Cortex of kidney (tissue), 1 donor: ENCODE measurements at places on chromosomes 1 and 21.

GRCh38 chr1:115978292-115978941 is 2.1 kb downstream of the SLC22A15 start:
- no peak for DNase-seq

- DNase-seq = no peak
Measured at GRCh38 chr1:89903550-89903949, 82.7 kb downstream of the LRRC8D start.

DNA sequence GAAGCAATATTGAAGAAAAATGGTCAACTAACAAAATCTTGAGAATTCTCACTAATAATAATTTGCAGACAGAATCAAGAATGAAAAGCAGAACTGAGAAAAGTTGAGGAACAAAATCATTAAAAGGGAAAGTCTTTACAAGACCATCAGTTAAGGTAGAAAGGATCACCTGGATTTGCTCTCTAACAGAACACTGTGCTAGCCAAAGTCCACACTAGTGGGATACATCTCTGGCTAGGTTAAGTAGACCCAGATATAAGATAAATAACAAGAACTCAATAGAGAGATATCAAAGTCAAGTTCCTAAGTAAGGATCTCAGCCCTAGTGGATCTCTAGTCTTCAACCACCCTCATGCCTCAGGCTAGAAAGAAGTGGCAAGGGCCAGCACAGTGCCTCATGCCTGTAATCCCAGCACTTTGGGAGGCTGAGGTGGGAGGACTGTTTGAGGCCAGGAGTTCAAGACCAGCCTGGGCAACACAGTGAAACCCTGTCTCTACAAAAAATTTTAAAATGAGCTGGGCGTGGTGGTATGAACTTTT is 19.6 kb downstream of the IPP start:
- no peak for DNase-seq

DNA sequence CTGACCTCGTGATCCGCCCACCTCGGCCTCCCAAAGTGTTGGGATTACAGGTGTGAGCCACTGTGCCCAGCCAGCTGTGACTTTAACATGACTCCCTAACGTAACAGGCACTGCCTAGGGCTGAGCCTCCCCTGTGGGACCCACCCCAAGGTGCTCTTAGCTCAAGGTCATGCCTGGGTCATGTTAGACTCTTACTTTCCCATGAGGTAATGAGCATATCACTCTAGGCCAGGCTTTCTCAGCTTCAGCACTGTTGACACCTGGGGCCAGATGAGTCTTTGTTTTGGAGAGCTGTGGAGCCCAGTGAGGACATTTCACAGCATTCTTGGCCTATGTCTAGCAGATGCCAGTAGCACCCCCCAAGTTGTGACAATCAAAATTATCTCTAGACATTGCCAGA is 4.5 kb downstream of the NECAP2 start:
- no peak for DNase-seq

GRCh38 chr1:47174656-47175020 is 15.2 kb downstream of the PDZK1IP1 start:
- DNase-seq = no peak

DNA sequence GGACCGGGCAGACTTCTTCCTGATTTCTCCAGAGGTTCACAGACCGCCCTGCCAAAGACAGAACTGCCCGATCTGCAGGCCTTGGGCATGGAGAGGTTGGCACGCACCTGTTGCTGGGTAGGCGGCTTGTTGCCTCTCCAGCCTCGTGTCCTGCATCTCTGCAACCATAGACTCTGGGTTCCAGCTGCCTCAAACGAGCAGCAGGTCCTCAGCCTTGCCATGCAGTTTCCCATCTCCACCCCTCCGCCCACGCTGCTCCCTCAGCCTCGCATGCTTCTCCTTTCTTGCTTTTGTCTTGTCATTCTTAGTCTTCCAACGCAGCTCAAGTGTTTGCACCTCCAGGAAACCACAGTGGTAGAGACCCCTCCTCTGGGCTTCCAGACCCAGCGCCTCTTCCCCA is 126.2 kb downstream of the LACTBL1 start:
- no peak for DNase-seq

DNA sequence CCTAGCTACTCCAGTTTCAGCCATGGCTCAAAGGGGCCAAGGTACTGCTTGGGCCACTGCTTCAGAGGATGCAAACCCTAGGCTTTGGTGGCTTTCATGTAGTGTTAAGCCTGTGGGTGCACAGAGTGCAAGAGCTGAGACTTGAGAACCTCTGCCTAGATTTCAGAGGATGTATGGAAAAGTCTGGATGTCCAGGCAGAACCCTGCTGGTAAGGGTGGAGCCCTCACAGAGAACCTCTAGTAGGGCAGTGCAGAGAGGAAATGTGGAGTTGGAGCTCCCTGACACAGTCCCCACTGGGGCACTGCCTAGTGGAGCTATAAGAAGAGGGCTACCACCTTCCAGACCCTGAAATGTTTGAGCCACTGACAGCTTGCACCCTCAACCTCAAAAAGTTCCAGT is 16.2 kb downstream of the RIIAD1 start:
- DNase-seq = no peak

GRCh38 chr1:94535879-94536278 is 5.7 kb downstream of the F3 start:
- DNase-seq = no peak

GRCh38 chr1:199667089-199667488 is 360.4 kb upstream of the NR5A2 start:
- DNase-seq = no peak

DNA sequence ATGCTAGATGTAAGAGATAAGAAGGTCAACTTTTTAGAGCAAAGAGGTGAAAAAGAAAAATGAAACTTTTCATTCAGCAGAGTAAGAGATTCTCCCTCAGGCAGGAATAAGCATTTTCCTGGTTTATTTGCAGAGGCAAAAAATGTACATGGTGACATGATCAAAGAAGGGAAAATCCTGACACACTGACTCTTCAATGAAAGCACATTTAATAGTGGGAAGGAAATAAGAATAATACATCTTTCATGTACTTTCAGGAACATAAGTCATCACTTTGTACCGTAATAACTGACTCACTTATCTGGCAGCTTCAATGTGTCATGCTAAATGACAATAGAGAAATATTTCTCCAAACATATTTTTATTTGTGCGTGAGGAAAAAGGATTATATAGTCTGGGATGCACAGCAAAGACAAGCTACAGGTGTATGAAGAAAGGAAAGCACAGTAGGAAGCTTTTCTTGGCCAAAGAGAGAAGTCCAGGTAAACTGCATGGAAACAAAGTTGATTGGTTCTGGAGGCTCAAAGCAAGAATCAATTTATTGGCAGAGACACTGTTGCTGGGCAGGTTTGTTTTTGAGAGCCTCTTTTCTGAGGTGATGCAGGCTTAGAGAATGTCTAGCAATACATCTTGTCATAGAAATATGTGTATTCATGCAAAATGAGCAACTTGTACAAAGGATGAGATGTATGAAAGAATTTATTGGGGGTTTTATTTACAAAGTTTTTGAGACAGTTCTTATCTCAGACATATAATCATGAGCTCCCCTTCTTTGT is 1409.0 kb downstream of the PLA2G4A start:
- DNase-seq = no peak

DNA sequence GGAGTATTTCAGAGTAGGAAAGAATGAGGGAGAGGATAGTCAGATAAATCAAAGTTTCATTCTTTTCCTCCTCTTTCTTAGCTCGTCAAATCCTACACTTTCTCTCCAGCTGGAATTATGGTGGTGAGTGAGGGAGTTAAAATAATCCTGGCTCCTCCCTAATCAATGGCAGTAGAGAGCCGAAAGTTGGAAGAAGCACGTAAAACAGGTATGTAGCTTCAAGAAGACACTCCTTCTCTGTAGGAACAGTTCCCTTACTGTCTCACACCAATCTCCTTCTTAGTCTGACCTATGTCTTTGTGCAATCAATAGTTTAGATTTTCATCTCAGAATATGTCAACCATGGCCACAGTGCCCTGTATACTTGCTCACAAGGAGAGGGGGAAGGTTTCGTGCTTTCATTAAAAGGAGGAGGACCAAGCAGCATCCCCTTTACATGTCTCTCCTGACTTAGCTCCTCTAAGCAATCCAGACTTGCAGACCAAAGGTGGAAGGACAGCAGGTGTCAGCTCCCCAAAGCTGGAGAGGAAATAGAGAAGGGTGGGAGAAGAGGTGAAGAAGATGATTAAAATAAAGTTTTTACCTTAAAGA is 878 bp downstream of the MINDY1 start:
- no peak for DNase-seq

GRCh38 chr1:154240294-154240833 is 19.6 kb downstream of the UBAP2L start:
- no peak for DNase-seq

- no peak for DNase-seq
Measured at GRCh38 chr1:175576865-175577264, 166.5 kb downstream of the TNR start.

- DNase-seq = no peak
Measured at GRCh38 chr1:104064399-104064798, 314.7 kb downstream of the AMY1C start.

DNA sequence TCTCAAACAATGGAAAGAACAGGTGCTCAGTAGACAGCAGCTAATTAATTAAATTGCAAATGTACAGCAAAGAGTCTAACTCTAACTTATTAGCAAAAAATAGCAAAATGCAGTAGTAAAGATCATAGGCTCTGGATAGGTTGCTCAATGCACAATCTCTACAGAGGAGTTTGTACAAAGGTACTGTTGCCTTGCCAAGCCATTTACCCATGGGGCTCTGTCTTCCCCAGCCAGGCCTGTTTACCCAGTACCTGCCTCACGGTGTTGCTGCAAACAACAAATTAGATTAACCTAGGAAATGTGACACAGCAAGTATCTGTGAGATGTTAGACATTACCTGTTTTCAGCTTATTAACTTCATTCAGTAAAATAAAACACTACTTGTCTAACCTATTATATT is 222.0 kb downstream of the DENND1B start:
- DNase-seq = no peak

GRCh38 chr1:32761253-32761877 is 55.8 kb downstream of the YARS1 start:
- no peak for DNase-seq

GRCh38 chr1:195306281-195306680 is 1302.0 kb downstream of the KCNT2 start:
- no peak for DNase-seq

GRCh38 chr1:38561725-38562124 is 297.8 kb downstream of the RRAGC start:
- no peak for DNase-seq

GRCh38 chr1:160546942-160547341 is 23.9 kb upstream of the SLAMF6 start:
- no peak for DNase-seq

GRCh38 chr1:204589409-204590038 is 73.3 kb downstream of the MDM4 start:
- no peak for DNase-seq

DNA sequence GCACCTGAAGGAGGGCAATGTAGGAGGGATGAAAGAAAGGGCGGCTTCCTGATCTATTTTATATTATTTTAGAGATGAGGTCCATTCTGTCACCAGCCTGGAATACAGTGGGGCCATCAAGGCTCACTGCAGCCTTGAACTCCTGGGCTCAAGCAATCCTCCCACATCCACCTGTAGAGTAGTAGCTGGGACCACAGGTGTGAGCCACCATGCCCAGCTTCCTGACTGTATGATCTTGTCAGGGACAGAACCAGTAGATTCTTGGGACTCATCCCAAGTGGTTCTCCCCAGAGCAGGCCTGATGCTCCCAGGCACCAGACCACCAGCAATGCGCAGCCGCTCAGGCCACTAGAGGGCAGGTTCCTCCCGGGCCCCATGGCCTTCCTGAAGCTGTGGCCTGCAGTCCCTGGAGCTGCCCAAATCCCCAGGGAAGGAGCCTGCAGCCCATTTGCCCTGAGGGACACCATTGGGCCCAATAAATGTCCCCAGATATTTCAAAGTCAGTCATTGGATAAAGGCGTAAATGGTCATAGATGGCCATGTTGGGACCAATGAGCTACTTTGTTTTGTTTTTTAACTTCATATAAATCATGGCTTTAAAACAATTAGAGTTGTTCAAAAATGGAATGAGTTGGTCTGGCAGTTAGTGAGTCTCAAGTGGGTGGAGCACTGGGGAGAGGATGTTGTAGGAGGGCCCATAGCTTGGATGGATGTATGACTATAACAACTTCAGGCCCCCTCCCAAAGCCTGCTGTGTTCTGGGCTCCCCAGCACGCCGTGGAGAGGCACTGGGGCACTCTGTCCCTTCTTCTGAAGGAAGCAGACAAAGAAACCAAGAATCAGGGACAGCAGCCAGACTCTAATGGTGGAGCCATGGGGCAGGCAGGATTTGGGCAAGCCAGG is 44.7 kb upstream of the GOLT1A start:
- DNase-seq = no peak

DNA sequence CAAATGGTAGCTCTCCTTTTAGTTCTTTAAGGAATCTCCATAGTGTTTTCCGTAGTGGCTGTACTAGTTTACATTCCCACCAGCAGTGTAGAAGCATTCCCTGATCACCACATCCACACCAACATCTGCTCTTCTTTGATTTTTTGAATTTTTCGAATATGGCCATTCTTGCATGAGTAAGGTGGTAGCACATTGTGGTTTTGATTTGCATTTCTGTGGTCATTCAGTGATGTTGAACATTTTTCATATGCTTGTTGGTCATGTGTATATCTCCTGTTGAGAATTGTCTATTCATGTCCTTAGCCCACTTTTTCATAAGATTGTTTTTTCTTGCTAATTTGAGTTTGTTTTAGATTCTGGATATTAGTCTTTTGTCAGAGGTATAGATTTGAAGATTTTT is 84.6 kb upstream of the B3GALT2 start:
- DNase-seq = no peak

DNA sequence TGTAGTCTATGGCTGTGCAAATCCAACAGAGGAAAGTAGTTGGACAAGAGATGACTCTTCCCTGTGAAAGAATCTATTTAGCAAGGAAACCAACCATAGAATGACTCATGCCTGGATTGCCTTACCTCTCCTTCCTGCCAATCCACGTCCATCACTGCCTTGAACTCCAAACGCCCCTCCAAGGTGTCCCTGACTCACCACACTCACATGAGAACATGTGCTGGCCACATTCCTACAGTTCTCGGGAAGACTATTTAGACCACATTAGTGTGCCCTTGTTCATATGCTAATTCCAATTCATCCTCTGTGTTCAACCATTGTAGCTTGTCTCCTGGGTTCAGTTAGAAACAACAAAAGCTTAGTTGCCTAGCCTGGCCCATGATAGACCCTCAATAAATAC is 157.3 kb downstream of the SLC30A10 start:
- DNase-seq = no peak

DNA sequence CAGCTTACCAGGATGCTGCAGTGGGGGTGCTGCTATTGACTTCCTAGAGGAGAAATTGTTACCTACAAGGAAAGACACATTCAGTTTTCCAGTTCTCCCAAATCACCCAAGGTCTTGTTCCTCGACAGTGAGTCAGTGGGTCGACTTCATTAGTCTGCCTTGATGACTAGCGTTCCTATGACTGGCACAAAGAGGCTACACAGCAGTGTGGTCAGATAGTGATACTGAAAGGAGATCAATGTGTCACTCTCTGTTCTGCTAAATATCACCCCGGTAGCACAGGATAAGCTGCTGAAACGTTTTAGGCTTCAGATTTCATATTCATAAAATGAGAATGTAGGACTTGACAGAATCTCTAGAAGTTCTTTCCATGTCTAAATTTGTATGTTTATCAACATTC is 357.4 kb downstream of the LMX1A start:
- DNase-seq = no peak
